Vagina (tissue), 2 donors: ENCODE measurements at places on chromosomes 6 and 20. TPM values are rescaled to one million over a fixed set of nuclear protein-coding genes. Genes with fewer than 3 reads are reported as not detected.

DNA sequence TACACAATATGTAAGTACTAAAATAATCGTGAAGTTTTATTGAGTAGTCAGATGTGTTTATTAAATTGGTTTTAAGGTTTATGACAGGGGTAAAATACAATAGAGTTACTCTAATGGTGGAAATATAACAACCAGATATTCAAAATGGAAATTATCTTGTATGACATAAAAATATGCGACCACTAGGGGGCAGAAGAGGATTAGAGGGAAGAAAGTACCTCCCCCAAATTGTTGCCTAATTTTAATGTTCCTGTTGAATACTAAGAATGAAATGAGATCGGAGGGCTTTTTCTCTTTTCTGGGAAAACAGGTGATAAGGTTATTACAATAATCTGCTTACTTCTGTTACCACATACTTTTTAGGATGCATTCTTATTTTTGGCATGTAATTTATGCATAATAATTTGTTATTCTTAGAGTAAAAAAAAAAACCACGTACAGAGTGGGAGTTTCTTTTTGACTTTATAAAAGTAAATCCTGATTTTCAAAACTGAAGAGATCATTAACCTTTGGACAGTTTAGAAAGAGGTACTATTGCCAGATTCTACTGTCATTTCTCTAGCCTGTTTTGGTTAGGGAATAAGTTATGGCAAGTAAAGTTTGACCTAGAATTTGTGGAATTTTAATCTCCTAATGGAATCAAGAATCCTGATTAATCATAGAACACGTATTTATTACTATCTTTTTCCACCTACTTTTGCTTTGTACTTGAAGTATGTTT, 159.2 kb downstream of the CD109 start:
- H3K27ac ChIP-seq, result no peak overlapping the region
- no peaks in the 10 kb centered on the region for H3K4me1 ChIP-seq
- no peak overlapping the region for H3K4me3 ChIP-seq
- no peaks in the 10 kb centered on the region for H3K36me3 ChIP-seq

DNA sequence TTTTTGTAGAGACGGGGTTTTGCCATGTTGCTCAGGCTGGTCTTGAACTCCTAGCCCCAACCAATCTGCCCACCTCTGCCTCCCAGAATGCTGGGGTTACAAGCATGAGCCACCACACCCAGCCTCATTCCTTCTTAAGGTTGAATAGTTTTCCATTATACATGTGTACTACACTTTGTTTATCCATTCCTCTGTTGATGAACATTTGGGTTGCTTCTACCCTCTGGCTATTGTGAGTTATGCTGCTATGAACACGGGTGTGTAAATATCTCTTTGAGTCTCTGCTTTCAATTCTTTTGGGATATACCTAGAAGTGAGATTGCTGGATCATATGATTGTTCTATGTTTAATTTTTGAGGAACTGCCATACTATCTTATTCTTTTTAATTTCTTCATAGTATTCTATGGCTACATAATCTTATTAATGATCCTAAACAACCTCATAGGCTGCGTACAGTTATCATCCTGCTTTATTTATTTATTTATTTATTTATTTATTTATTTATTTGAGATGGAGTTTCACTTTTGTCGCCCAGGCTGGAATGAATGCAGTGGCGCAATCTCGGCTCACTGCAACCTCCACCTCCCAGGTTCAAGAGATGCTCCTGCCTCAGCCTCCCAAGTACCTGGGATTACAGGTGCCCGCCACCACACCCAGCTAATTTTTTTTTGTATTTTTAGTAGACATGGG, 49.2 kb upstream of the TLDC2 start:
- H3K36me3 ChIP-seq, result peaks cover 20% of the 10 kb centered on the region
- no peak overlapping the region for H3K27ac ChIP-seq

- peaks cover 14% of the 10 kb centered on the region for H3K4me1 ChIP-seq
- H3K4me3 ChIP-seq, result no peak overlapping the region
- no peaks in the 10 kb centered on the region for H3K27me3 ChIP-seq
- no peak overlapping the region for H3K27ac ChIP-seq
Measured at GRCh38 chr6:90131614-90132423, 164.8 kb downstream of the BACH2 start.

DNA sequence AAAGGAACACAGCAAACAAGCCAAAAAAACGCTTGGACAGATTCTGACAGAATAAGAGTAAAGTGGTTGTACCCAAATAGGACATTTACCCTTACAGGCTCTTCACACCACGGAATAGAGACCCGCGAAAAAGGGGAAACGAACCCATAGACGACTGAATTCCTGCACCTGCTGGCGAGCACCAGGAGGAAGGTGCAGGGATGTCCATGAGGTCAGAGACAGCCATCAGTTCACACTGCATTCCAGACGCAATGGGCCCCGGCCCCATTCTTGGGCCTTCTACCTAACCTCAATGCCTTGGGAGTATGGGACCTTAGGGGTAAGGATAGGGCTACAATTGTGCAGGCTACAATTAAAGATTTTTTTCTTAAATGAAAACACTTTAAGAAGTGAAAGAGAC, 5.2 kb upstream of the DIDO1 start:
- no peaks in the 10 kb centered on the region for H3K36me3 ChIP-seq
- no peak overlapping the region for H3K4me3 ChIP-seq
- peaks cover 64% of the 10 kb centered on the region for H3K4me1 ChIP-seq

GRCh38 chr20:40710603-40711002, 21.6 kb upstream of the MAFB start:
- no peak for DNase-seq
- no peak overlapping the region for H3K27ac ChIP-seq
- H3K4me3 ChIP-seq, result no peak overlapping the region
- no peaks in the 10 kb centered on the region for H3K27me3 ChIP-seq
- H3K36me3 ChIP-seq, result no peaks in the 10 kb centered on the region
- H3K4me1 ChIP-seq, result no peaks in the 10 kb centered on the region

DNA sequence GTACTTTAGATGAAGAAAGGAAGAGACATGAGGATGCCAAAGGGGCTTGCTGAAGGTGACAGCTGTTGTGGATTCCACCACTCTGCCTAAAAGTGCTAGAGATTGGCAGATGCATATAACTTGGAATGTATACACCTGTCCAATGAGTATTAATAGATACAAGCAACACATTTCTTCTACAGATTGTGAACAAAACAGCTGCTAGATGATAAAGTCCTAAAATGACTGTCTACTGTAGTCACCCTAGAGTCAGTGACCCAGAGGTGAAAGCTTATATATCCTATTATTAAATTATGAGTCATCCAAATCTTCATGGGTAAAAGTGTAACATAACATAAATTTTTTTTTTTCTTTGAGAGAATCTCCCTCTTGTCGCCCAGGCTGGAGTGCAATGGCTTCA, 5.2 kb downstream of the RNF217 start:
- no peak overlapping the region for H3K27ac ChIP-seq
- H3K27me3 ChIP-seq, result no peaks in the 10 kb centered on the region
- H3K4me3 ChIP-seq, result no peak overlapping the region
- no peak for DNase-seq
- no peaks in the 10 kb centered on the region for H3K36me3 ChIP-seq
- H3K4me1 ChIP-seq, result peaks cover 38% of the 10 kb centered on the region

DNA sequence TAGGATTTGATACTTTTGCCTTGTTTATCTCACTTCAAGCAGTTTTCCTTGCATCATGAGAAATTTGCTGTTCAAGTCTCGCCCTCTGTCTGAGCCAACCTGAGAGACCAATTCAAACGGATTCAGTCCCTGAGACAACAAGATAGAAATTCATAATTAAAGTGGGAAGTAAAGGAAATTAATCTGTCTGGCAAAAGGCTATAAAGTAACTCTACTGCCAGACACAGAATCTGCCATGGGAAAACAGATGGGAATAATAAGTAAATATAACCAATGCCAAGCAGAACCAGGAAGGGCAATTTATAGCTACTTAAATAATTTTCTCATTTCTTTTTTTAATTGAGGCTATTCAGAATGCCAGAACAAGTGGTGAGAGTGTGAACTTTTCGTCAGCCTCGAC, 239.6 kb downstream of the TFAP2C start:
- no peak overlapping the region for H3K27ac ChIP-seq
- H3K4me1 ChIP-seq, result peaks cover 38% of the 10 kb centered on the region
- no peak for DNase-seq
- no peaks in the 10 kb centered on the region for H3K36me3 ChIP-seq
- no peak overlapping the region for H3K4me3 ChIP-seq

DNA sequence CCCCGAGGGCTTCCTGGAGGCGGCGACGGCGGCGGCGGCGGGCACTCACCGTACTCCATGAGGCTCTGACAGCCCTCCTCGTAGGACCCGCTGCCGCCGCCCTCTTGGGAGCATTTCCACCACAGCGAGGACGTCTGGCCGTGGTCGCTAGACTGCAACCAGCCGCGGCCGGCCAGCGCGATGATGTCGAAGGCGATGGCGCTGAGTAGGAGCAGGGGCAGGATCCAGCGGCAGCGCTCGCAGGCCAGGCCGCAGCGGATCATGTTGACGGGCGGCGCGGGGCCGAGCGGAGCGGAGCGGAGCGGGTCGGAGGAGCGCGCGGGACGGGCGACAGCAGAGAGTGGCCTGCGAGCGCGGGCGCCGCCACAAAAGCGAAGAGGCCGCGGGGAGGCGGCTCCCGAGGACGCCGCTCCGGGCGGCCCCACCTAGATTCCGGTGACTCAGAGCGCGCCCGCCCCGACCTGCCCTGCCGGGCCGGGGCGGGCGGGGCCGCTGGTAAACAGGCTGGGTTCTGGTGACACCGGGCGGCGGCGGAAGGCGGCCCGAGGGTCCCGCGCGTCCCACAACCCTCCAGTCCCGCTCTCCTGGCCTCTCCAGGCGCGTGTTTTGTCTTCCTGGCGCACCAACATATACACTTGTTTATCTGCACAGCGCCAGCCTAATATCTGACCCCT, at the start of gene PERP:
Gene PERP, minus strand, starts transcription at position 342 of the 674 bp plus-strand sequence. Its CDS starts 79 bp downstream, at position 263.
- peak within 1 kb of the TSS; percentile 96 for H3K27ac ChIP-seq
- peak within 1 kb of the TSS; percentile 93 for H3K4me3 ChIP-seq
- peaks cover 17% of the 10 kb centered on the region for H3K4me1 ChIP-seq
- no peaks in the 10 kb centered on the region for H3K36me3 ChIP-seq

GRCh38 chr20:373171-373890, 7.2 kb upstream of the TRIB3 start:
- H3K27ac ChIP-seq, result no peak overlapping the region
- no peaks in the 10 kb centered on the region for H3K27me3 ChIP-seq
- H3K4me3 ChIP-seq, result no peak overlapping the region
- H3K36me3 ChIP-seq, result no peaks in the 10 kb centered on the region
- peaks cover 18% of the 10 kb centered on the region for H3K4me1 ChIP-seq

POLR1H gene
- total RNA-seq, result 31.2 TPM

BCAS4 gene
- total RNA-seq, result 1.7 TPM

BNIP5 gene
- not detected for total RNA-seq

ID4 gene
- total RNA-seq, result 27.7 TPM

PAX1 gene
- total RNA-seq, result not detected
